Activated CD4-positive, alpha-beta T cell treated with anti-CD3 and anti-CD28 coated beads, Interleukin-2, amount 50 U/mL, for 16 hours (primary cell): ENCODE measurements at places on chromosomes 7 and 10.
A peak's percentile ranks its signal among the peaks of the same experiment; 100 is the strongest.

- no peak for DNase-seq
Measured at GRCh38 chr7:130360518-130360917, 15.9 kb downstream of the CPA5 start.

GRCh38 chr10:17563452-17563851 is 53.7 kb downstream of the HACD1 start:
- DNase-seq: no peak

- DNase-seq: no peak
Measured at GRCh38 chr10:16599662-16600061, 78.0 kb upstream of the C1QL3 start.

DNA sequence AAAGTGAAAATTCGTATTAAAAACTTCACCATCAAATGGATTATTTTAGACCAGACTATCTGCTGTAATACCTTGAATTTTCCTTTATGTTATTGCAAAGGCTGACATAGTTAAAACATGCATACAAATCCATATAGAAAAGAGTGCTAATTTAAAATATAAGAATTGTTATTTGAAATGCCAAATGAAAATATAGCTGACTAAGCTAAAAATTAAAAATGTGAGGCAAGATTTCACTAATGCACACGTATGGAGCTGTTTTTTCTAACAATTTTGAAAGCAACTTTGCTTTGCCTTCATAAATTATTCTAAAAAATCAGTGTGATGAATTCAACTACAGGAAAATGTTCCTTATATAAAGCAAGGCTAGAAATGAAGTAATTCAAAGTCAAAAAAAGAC is 62.5 kb downstream of the MPP7 start:
- DNase-seq: no peak

GRCh38 chr7:2613931-2614600 is 17.7 kb upstream of the TTYH3 start:
- no peak for DNase-seq

GRCh38 chr7:3888096-3888495 is 587.0 kb downstream of the SDK1 start:
- no peak for DNase-seq

- no peak for DNase-seq
Measured at GRCh38 chr7:158966780-158967390, 110.5 kb downstream of the DYNC2I1 start.

- DNase-seq: peak; percentile 5
Measured at GRCh38 chr7:98133621-98134303, 27.1 kb downstream of the LMTK2 start.

- no peak for DNase-seq
Measured at GRCh38 chr10:23344241-23344841, at the start of gene C10orf67. TSS of gene C10orf67 (minus strand) at chr10:23344797. CDS start at chr10:23344774, 23 bp downstream.

DNA sequence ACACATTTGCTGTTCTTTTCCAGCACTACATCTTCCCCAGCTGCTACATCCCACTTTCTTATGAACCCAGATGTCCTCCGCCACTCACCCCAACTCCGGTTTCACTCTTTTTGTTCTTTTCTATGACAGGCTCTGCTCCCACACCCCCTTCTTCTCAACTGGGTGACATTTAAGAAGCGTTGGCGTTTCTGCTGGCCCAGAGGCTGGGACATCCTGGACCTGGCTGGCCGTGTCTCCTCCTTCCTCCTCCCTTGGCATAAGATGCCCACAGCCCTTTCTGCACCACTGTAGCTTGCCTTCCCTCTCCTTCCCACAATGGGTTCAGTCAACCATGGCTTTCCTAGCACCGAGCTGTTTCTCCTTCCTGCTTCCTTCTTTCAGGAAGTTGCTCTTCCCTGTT is 9.4 kb upstream of the CALML5 start:
- DNase-seq: no peak

- peak; percentile 82 for DNase-seq
Measured at GRCh38 chr10:104337985-104338735, at the start of gene ITPRIP. TSS of gene ITPRIP (minus strand) at chr10:104338465. CDS start at chr10:104316051, 22,414 bp downstream.

DNA sequence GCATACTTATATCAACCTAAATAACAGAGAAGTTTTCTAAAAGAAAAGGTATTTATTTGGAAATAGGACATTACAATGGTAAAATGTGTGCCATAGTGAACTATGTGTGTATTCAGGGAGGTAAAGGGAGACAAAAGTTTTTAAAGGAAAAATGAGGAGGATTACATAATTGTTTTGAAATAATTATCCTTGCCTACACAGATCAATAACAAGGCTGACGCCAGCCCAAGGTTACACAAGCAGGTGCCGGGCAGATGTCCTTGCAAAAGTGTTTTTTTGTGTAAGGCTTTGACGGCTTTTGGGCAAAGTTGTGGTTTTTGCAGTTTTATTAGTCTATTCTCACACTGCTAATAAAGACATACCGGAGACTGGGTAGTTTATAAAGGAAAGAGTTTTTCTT is 22.7 kb upstream of the SLC35B4 start:
- no peak for DNase-seq

DNA sequence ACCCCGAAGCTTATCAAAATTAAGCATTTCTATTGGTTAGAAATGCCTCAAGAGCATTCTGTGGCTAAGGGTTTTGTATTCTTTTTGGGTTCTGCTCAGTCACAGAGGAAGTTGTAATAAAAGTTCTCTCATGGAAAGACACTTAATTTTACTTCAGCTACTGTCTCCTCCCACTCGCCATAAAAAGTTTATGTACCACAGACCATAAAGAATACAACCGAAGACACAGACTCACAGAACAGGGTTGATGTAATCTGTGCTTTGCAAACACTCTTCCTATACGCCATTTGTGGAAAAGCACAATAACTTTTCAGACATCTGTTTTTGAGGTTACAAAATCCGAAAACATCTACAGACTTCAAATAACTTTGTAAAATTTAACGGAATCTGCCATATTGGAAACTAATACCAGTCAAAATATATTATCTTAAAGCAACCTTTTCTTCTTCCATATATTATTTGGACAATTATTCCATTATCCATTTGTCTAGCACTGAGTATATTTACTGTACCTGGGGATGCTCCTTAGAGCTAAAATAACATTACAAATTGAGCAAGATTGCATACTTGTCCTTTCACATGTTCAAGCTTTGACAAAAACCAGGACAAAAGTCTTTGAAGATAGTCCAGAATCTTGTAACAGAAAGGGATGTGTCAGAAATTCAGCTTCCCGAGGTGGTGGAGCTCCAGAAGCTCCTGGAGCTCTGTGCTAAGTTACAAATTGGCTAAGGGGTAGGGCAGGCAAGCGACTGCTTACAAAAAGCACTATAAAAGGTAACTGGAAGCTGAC is 219.0 kb upstream of the MEOX2 start:
- DNase-seq: no peak

DNA sequence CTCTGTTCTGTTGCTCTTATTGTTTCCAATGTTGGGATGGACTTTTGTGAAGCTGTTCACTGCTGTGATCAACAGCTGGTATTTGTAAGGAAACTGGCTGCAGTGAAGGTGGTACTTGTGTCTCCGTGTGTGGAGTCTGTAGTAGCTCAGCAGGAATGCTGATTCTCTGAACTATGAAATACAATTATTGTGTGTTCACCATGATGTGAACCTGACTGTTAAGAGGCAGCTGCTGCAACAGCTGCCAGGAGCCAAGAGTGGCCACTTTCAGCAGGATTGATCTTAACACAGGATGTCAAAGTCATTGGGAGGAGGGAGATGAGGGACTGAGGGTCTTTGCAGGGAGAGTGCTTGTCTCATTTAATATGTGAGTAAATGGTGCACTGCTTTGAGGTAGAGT is 13.9 kb downstream of the VSTM2A start:
- DNase-seq: no peak

DNA sequence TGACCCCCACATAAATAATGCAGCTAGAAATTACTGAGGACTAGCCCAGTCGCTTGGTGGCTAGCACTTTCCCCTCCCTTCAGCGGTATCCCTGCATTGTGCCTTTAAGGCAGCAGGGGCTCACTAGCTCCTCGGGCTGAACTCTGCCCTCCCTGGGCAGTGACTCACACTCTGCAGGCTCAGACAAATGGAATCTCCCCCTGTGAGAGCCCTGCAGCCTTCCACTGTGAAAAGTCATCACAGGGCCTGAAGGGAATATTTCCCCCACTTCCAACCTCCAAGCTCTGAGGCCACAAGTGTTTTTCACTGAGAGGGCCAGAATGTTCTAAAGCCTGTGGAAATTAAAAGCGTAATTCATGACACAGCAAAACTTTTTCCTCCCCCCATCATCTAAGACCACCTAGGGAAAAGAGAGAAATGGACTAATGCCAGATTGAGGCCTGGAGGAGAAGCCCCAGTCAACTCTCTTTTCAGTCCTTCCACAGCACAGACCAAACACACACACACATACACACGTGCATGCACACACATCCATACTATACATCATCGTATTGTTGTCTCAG is 93.6 kb upstream of the COL1A2 start:
- DNase-seq: no peak

DNA sequence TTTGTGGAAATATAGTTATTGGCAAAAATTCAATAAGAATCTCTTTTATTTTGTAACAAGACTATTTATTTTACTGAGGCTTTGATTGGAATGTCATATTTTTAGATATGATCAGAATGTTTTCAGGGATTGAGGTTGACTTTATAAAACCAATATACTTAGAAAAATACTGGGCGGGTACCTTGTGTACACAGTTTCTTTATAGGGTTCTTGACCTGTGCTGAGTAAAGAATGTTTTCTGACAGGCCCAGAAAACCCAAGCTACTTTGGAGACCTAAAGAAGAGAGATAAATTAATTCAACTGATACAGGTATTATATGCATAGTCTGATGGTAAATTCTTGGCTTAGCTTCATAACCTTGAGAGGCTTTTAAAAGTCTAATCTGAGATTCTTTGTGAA is 23.9 kb upstream of the SPAM1 start:
- DNase-seq: no peak

GRCh38 chr10:71819441-71819861 is 31.6 kb downstream of the PSAP start:
- no peak for DNase-seq

GRCh38 chr7:4836206-4836661 is 25.6 kb downstream of the PAPOLB start:
- no peak for DNase-seq

DNA sequence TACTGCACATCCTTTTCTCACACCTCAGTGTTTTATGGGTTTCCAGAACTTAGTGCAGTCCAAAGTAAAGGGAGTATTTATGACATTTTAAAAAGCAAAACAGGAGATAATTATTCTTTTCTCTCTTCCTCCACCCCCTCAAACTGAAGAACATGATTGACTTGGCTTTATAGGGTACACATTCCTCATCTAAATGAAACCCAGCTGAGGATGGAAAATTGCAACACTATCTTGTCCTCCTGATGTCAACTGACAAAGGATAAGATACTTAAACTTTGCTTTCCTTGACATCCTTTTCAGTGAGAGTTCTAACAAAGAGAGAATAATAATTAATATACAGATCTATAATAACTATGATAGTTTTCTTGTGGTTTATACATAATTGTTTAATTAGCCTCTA is 299.1 kb downstream of the BBS9 start:
- DNase-seq: no peak

GRCh38 chr7:19403691-19404090 is 258.5 kb upstream of the FERD3L start:
- no peak for DNase-seq

DNA sequence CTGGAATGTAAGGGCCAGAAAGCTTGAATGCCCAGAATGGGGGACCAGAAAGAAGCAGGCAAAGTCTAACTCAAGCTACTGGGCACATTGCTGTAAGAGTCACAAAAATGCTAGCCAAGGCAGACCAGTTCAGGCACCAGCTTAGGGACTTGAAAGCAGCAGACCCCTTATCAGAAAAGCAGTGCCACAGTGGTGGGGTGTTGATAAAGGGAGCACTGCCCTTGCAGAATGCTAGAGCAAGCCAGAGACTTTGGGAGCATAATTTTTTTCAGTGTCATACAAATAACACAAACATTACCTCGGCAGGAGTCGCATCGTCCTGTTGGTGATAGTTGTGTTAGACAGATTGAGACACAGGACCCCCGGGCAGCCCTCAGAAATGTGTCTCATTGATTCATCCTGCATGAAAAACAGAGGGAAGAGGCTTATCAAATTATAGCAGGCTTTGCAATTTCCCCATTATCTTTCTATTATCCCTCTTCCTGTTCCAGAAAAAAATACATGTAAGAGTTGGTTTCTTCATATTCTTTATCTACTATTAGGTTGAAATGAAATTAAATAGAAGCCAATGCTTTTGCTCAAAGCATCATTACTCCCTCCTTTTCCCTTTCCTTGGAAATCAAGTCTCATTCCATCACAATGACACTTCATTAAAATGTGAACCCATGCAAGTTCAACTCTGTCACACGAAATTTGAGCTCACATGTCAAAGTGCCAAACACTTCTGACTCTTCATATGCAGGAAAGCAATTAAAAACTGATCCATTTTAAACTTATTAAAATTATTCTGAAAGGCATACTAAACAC is 13.4 kb downstream of the LRRC17 start:
- DNase-seq: no peak

DNA sequence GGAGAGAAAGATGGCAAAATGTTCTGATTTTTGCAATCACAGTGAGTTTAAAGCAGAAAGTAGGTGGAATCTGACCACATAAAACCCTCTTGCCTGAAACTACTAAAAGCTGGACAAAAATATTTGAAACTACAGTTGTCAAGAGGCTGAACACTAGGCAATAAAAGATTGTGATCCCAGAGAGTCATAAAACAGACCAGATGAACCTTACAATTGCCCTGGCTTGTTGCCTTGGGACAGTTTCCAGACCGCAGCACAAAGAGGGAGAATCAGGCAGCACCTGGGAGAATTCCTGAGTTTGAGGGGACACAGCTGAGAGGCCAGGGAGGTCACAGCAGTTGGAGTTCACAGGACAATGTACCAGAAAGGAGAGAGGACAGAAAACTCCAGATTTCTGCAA is 107.3 kb upstream of the NANOS1 start:
- DNase-seq: no peak

GRCh38 chr7:71145906-71146901 is 14.3 kb downstream of the GALNT17 start:
- no peak for DNase-seq

- DNase-seq: no peak
Measured at GRCh38 chr7:117809958-117810357, 63.3 kb downstream of the CTTNBP2 start.
